ENCODE measurements at places on chromosomes 6 and 20. TPM values are rescaled to one million over a fixed set of nuclear protein-coding genes. Genes with fewer than 3 reads are reported as not detected.

LSM14B gene
- total RNA-seq: 29.9 TPM

MAS1 gene
- total RNA-seq: under 0.01 TPM

RARS2 gene
- 32.1 TPM for total RNA-seq

RFX6 gene
- not detected for total RNA-seq

SLC52A3 gene
- 0.05 TPM for total RNA-seq

WASF1 gene
- 2.1 TPM for total RNA-seq
